Esophagus squamous epithelium (tissue), 5 donors: ENCODE measurements at places on chromosomes 12 and 14.

- DNase-seq, result no peak
Measured at GRCh38 chr12:96020314-96021003, 14.9 kb downstream of the LTA4H start.

DNA sequence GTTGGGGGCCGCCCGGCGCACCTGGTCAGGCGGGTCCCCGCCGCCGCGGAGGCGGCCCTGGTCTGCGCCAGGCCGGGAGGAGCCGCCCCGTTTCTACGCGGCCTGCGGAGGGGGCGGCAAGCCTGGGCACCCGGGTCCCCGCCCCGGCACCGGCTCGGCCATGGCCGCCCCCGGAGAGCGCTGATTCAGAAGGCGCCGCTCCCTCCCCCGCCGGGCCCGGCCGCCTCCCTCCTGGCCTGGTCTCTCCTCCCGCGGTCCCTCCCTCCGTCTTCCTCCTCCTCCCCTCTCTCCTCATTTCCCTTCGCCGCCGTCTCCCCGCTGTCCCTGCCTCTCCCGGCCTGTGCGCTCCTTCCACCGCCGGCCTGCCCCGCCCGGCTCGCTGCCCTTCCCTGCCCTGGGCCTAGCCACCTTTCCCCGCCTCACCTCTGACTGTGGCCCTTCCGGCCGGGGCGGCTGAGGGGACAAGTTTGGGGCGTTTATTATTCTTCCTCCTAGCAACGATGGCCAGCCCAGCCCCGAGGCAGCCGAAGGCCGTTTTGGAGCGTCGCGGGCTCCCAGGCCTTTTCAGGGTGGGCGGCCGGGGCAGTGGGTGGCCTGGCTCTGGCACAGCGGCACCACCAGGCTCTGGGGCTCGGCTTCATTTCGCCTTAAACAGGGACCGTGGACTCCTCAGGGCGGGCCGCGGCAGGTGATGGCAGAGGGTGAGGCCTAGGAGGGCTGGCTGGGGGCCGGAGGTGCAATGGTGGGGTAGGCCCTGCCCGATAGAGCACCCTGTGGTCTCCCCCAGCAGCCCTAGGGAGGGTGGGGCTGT is 768 bp downstream of the CEP170B start:
- no peak for DNase-seq

DNA sequence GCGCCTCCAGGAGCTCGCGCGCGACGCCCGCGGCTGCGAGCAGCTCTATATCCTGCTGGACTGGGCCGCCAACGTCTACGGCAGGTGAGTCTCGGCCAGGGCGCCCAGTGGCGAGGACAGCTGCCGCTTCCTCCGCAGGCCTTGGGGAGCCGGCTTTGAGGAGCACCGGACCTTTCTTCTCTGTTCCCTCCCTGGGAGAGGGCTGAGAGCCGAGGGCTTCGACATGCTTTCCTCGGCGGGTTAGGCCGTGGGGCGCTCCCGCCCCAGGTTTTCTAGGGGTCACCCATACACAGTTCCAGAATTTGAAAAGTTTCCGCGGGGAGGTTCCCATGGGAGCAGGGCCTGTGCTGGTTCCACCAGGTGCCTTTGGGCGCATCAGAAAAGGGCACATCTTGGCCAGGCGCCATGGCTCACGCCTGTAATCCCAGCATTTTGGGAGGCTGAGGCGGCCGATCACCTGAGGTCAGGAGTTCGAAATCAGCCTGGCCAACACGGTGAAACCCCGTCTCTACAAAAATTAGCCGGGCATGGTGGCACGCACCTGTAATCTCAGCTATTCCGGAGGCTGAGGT is 8.2 kb downstream of the EXOC3L4 start:
- DNase-seq, result no peak

DNA sequence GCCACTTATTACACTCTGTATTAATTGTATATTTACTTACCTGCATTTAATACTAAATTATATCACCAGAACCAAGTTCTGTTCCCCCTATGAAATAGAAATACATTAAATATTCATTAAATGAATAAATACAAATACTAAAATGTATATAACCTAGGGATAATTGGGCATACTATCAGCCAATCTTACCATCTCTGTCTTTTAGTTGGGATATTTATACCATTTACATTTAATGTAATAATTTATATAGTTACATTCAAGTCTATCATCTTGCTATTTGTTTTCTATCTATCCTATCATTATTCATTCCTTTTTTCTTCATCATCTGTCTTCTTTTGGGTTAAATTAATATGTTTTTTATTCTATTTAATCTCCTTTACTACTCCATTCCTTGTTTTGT is 4.1 kb upstream of the ADAMTS20 start:
- no peak for DNase-seq
